Stimulated activated CD8-positive, alpha-beta memory T cell treated with anti-CD3 and anti-CD28 coated beads, Interleukin-2, amount 100 ng/mL, for 1 hour (primary cell): ENCODE measurements at places on chromosomes 7 and 10.
A peak's percentile ranks its signal among the peaks of the same experiment; 100 is the strongest.

DNA sequence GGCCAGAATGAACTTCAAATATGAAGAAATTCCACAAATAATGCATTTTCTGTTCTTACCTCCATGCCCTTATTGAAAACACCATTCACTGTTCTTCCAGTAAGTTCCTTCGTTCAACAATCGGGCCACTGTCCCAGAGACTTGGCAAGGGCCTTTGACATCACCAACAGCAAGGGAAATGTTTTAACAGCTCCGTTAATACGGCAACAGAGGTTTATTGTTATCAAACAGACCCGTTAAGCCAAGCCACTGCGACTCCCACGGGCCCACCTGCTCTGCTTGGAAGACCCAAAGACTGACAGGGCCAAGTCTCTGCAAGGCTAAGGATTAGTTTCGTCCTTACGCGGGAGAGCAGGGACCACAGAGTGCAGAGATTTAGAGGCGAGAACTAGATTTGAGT is 43.4 kb upstream of the LYZL1 start:
- no peak for DNase-seq

GRCh38 chr10:75034131-75034512 is 77.3 kb upstream of the SAMD8 start:
- DNase-seq: no peak

DNA sequence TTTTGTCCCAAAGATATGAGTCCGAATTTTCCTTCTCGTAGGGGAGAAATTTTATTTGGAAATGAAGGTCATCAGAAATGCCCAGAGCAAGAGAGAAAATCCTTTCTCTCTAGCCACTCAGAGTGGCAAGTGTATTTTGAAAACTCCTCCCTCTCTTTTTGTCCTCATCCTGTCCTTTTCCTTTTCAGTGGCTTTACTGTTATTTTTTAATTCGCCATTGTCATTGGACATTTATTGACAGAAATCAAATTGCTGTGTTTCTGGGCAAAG is 39.6 kb downstream of the TET1 start:
- DNase-seq: no peak

- no peak for DNase-seq
Observed at GRCh38 chr10:71331736-71332135, 12.7 kb downstream of the SLC29A3 start.

DNA sequence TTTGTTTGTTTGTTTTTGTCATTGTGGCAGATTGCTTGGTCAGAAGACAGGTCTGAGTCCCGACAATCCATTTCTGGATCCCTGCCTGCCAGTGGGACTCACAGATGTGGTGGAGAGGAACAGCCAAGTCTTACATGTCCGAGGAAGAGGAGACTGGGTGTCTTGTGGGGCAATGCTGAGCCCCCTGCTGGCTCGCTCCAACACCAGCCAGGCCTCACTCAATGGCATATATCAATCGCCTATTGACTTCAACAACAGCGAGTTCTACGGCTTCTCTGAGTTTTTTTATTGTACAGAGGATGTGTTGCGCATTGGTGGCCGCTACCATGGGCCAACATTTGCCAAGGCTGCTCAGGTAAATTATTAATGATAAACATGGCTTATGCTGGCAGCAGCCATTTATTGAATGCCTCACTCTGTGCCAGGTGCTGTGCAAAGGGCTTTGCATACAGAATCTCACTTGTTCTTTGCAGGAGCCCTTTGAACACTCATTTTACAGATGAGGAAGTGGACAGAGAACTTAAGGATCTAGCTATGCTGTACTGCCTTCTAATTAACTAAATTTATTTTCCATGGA is 33.3 kb downstream of the COX15 start:
- no peak for DNase-seq

DNA sequence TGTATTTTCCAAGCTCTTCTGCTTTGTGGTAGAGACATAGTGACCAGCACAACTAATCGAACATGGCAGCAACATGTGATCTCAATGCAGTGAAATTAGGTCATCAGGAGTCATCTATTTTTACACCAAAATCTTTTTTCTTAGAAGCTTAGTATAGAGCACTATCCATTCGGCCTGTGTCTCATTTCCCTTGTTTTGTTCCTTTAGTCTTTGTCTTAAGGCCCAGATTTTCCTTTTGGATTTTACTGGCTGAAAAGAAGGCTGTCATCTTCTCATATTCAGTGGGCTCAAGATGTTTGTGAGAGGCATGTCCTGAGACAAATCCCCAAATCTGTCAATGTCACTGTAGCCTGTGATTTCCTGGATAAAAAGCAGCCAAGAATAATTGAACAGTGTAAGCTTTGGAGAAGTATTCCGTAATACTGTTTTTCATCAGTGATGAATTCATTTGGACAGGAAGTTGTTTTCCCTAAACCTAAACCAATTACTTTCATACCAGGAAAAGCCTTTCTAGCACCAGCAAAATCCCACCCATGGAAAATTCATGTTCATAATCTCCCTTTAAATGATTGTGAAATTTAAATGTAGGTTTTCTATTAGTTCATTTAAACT is 55.2 kb downstream of the MAGI2 start:
- DNase-seq: no peak

DNA sequence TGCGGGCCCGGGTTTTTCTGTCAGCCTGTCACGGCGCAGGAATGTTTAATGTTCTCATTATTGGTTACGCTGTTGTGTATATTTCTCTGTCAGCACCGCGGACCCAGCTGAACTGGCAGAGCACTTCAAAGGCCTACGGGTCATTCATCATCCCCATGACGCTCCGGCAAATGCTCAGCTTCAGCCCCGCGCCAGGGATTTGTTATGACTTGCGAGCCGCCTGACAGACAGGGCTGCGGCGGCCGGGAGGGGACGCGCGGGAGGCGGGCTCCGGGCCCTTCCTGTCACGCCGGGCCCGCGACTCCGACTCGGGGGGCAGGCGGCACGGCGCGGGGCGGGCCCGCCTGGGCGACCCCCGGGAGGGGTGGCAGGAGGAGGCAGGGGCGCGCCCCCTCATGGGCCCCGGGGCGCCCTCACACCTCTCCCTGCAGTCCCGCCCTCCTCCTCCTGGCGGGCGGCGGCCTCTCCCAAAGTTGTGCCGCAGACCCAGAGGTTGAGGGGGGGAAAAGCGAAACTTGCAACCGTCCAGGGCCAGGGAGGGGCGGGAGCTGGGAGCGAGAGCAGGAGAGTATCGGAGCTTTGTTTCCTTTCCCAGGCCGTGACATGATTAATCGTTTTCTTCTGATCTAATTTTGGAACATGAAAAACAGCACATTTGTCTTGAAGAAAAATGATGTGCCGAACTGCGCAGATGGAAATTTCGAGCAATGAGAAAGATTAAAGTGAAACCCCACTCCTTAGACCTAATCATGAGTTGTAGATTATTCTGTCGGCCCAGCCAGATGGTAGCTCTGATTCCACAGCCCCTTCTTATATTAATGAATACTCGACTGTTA is 59.3 kb upstream of the COMTD1 start:
- DNase-seq: peak; percentile 39

GRCh38 chr7:110209884-110210283 is 881.0 kb upstream of the LRRN3 start:
- no peak for DNase-seq

DNA sequence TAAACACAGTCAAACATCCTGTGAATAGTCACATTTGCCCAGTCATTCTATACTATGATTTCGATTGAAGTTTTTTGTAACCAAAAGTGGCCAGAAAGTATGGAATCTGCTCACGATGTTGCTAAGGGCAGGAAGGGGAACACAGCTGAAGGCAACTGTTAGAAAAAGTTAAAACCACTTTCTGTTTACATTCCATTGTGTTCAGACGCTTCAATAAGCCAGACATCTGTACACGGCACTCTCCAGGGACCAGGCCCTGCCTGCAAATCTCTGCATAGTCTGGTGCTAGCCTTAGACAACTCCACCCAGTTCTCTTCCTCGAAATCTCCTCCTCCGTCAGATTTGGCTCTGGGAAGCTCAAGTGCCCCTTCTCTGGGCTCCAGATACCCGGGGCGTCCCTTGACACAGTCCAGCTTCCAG is 17.1 kb upstream of the TMEM120A start:
- no peak for DNase-seq

DNA sequence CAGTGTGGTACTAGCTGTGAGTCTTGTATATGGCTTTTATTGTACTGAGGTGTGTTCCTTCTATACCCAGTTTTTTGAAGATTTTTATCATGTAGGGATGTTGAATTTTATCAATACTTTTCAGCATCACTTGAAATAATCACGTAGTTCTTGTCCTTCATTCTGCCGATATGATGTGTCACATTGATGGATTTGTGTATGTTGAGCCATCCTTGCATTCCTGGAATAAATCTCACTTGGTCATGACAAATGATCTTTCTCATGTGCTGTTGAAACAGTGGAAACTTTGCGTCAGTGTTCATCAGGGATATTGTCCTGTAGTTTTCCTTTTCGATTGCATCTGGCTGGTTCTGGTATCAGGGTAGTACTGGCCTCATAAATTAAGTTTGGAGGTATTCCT is 7.1 kb upstream of the PRKAR1B start:
- no peak for DNase-seq

DNA sequence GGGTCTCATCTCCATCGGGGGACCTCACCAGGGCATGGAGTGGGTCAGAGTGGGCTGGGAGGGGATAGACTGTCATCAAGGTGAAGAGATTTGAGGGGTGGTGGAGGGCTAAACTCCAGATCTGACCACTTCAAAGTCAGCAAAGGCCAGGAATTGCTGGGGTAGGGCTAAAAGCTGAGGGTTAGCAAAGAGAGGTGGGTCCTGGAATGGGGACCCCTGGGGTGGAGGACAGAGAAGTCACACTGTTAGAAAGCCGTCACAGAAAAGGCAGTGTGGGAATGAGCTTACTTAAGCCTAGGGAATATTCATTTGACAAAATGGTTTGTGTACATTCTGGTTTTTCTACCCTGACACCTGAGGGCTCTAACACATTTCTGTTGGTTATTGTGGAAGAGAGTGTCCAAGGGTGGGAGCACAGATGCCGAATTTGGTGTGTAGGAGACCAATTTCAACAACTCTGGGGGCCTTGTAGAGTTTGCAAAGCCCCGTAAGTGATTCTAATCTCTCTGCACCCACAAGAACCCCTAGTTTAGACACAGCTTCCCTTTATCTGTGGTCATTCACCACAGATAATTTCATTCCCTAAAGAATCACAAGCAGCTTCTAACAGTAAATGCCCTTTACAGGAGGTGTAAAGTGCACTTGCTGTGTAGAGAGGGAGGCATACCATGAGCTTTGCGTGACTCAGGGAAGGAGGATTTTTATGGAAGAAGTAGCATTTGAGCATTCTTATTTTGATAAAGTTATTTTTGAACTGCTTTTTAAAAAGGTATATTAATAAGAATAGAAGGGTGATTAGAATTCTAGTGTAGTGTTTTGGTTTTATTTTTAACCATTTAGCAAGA is 6.4 kb downstream of the FBH1 start:
- no peak for DNase-seq

- no peak for DNase-seq
Observed at GRCh38 chr10:74050653-74051052, 52.7 kb downstream of the VCL start.

- no peak for DNase-seq
Observed at GRCh38 chr7:86749741-86750665, 106.3 kb downstream of the GRM3 start.

DNA sequence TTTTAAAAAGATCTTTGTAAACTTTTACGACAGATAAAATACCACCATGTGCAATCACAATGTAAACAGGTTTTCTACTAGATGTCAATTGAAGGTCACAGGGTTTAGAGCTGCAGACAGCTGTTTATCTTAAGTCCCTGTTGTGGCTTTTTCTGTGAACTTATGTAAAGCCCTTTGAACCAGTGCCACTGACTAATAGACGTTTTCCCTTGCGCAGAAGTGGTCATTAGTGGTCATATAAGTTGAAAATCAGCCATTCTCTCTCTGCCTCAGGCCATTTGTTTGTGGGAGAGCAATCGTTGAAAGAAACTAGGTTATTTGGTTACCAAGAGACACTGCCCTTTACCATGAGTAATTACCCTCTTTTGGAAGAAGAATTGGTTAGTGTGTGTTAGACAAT is 23.9 kb downstream of the CACNB2 start:
- no peak for DNase-seq

- DNase-seq: no peak
Observed at GRCh38 chr10:69866688-69867461, 65.2 kb downstream of the COL13A1 start.

DNA sequence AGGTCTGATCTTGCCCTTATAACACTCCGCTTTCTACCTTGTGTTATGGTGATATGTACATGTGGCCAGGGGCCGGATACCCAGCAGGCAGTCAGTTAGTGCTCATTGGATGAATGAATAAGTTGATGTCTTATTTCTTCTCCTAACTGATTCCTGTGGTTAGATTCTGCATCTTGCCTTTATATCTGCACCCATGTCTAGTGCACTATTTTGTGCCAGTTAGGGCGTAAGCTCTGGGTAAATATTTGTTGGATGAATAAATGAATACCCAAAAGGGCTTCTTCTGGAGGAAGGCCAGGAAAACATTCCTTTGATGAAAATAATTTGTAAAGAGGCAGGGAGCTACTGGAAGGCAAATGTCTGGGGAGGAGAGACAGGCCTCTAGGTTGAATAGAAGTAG is 148.2 kb downstream of the CHN2 start:
- DNase-seq: no peak

GRCh38 chr10:132363376-132363775 is 31.4 kb downstream of the LRRC27 start:
- DNase-seq: no peak

DNA sequence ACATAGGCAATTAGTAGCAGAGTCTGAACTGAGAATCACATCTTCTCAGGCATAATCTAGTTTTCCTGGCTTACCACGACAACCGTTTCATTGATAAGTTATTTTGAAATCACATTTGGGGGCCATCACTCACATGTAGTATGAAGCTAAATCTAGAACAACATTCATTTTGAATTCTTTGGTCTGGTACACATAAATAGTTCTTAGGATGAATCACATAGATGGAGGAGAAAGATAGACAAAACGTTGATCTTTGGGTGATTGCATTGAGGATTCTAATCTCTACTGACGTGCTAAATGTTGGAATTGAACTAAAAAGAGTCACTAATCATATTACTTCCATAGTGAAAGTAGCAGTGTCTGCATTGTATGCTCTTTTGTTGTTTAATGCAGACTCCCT is 1022.6 kb downstream of the LRMDA start:
- no peak for DNase-seq

- no peak for DNase-seq
Observed at GRCh38 chr10:128729910-128730420, 603.7 kb upstream of the MKI67 start.

- no peak for DNase-seq
Observed at GRCh38 chr10:3424111-3424851, 251.7 kb upstream of the PITRM1 start.

DNA sequence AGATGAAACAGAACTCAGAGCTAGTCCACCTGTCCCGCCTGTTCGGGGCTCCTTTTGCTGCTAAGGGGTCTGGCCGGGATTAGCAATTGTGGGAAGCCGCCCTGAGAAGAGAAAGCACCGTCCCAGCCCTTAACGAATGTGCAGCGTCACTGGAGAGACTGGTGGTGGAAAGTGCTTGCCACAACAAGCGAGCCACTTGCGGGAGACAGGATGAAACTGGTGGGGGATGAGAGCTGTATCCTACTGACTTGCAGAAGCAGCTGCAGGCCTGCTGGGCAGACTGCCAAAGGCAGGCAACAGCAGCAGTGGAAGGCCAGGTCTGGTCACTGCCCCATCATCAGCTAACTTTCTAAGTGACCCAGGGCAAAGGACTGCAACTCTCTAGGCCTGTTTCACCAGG is 95.4 kb downstream of the FAM53B start:
- no peak for DNase-seq

GRCh38 chr7:141541375-141541774 is 9.8 kb upstream of the AGK start:
- no peak for DNase-seq
